ENCODE measurements at places on chromosomes 5 and 9.

DNA sequence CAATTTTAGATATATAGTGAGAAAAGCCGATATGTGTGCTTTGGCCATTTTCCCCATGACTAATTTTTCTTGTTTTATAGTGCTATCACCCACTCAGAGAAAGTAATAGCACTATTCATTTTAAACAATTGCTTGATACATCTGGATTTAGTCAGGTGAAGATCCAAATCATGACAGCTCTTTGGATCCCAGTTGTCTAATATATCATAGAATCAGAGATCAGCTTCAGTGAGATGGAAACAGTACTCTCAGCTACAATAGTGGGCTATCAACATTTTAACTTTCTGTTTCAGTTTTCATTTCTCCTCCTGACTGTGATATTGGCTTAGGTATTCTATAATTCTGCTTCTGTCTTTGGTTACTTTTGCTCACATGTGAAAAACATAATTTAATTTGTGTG is 38.7 kb downstream of the VCAN start:
- no peak for DNase-seq

GRCh38 chr5:159092972-159093371 is 6.7 kb downstream of the EBF1 start:
- no peak for DNase-seq

GRCh38 chr5:609506-609905 is 2.6 kb upstream of the CEP72 start:
- no peak for DNase-seq

DNA sequence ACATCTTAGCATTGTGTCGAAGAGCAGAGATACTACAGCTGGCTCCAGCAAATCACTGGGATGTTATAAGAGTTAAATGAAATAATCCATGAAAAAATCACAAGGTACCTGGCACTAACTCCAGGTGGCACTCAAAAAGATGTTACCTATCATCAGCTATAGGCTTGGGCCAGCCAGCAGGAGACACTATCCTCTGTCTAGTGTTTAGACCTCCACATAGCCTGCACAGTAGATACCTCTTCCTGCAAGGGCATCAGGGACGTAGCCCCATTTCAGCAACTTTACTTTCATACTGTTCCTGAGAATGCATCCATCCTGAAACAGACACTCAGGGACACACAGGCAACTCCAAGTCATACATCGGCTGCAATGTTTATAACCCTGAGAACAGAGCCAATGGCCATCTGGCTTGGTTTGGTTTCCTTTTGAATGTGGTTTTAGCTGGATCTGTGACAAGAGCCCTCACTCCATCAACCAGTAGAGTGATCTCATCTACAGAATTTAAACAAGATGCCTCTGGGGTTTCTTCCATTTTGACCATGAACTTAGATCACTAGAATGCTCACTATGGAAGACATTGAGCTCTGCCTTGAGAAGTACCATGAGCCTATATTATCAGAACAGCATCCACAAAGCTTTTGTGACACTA is 69.9 kb downstream of the TLE1 start:
- no peak for DNase-seq

DNA sequence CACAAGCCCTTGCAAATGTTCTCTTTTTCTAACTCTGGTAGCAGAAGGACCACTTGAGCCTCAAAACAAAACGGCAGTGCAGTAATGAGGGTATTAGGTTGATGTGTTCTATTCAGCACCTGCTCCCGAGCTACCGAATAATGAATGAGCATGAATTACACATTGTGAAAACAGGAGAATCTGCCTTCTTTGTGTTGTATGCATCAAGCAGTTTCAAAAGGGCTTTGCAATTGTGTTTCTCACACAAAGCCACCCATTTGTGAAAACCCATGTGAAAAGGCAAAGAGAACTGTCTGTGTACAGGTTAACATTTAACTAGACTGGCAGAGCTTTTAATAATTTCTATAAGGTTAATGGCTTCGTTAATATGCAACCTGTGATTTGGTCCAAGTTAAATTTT is 97.8 kb downstream of the STK32A start:
- no peak for DNase-seq

GRCh38 chr9:96858018-96858573 is 3.8 kb upstream of the ZNF782 start:
- no peak for DNase-seq

DNA sequence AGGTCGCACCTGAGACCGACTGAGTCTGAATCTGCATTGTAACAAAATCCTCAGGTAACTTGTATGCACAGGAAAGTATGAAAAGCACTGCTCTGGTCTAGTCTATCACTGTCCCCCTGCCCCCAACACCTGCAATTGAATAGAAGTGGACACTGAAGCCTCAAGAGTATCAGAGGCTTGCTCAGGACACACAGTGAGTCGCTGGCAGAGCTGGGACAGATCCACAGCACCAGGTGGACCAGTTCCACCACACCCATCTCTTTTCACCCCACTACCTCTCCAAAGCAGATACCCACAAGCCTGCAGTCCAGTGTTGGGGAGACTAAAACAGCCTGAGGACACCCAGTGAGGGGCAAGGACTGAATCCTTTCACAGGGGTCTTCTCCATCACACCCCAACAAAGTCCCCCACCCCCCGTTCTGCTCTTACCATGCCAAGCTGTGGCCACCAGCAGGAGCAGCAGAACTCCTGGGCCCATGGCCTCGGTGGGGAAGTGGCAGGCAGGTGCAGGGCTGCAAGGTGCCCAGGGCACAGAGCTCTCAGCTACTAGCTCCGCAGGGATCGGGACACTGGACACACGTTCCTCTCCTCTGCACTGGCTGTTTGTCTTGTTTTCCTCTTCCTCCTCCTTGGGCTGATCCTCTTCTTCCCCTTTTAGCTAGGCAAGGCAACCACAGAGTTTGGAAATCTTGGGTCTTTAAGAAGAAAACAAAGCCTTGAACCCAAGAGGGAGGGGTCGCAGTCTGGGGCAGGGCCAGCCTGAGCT is at the start of gene CSF1R:
CSF1R (minus strand) TSS at position 605 of the 766 bp plus-strand sequence; CDS start at position 478, 127 bp downstream.
- no peak for DNase-seq

DNA sequence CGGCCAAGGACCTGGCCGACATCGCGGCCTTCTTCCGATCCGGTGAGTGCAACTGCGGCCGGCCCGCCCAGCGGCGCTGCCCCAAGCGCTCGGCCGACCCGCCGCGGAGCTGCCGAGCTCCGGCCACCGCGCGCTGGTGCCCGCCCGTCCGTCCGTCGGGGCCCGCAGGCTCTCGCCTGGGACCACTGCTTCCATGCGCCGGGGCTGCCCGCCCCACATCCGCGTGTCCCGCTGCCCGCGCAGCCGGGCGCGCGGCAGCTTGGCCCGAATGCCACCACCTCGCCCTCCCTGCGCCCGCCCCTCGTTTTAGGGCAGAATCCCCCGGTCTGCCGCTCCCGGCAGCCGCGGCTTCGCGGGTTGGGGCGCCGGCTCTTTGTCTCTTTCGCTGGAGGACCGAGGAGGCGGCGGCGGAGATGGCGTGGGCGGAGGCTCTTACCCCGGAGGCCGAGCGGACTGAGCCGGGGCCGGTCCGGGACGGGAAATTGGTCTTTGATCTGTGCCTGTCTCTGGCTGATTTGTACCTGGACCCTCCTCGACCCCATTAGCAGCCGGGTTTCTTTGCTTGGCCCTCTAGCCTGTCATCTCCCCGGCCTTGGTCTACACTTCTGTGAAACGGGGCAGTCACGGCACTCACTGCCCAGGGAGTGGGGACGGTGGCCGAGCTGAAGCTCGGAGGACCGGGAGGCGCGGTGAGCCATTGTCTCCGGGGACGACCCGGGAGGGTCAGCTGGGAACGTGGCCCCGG is 871 bp downstream of the TRIO start:
- peak; percentile 11 for DNase-seq

DNA sequence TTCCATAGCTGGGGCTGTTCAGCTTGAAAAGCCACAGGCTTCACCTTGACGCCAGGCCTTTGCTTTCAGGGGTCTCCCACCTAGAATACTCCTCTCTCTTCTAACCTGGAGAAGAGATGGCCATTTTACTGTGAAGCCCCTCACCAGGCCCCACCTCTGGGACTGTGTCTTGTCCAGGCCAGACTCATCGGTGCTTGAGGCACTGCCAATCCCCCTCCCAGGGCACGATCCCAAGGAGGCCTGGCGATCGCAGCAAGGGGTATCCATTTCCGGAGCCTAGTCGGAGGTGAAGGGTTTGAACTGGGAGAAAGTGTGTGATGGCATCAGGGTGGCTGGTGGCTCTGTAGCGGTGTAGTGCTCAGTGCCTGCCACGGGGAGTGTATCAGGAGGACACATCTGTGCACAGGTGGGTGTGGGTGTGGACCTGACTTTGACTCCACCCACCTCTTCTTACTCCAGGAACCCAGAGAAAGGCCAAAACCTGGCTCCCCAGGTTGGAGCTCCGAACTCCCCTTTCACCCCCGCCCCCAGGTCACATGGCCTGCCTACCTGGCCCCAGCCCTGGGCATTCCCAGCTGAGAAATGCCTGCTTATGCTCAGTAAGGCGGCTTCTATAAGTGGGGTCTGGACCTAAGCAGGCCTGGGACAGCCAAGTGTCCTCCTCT is 27.4 kb upstream of the ENHO start:
- DNase-seq: no peak

GRCh38 chr9:9747787-9748186 is 865.0 kb downstream of the PTPRD start:
- no peak for DNase-seq

- no peak for DNase-seq
These were observed 560.2 kb upstream of the CDH9 start for GRCh38 chr5:27598576-27598975.

GRCh38 chr5:148437249-148437648 is 53.5 kb downstream of the FBXO38 start:
- DNase-seq: no peak

DNA sequence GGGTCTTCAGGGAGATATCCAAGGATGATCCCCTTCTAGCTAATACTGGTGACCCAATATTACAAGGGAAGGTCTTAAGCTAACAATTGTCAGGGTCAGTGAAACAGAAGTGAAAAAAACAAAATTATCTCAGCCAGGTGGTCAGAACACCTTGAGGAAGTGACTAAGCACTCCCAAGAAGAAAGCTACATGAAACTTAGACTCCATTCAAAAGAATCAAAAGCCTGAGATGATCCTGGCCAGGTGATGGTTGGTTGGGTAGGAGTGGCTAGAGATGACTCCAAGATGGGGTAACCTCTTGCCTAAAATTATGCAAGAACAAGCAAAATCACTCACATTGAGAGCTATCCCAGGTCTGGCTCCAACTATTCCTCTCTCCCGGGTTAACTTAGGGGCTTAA is 5.4 kb downstream of the VCP start:
- no peak for DNase-seq

DNA sequence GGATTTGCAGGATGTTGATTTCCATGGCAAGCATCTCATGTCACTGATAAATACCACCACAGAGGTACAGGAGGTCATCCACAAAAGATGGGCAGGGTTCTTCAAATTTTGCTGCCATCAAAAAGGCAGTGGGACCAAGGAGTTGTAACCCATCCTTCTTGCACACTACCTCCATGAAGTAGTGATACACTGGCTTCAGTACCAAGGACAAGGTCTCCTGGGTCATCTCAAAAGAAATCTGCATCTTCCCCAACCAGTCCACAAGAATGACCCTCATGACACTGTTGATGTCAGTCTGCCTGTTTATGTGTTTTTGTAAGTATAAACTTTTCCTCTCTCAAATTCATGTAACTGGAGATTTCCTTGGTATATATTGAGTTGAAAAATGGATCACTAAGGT is 298.2 kb downstream of the CDH9 start:
- no peak for DNase-seq

DNA sequence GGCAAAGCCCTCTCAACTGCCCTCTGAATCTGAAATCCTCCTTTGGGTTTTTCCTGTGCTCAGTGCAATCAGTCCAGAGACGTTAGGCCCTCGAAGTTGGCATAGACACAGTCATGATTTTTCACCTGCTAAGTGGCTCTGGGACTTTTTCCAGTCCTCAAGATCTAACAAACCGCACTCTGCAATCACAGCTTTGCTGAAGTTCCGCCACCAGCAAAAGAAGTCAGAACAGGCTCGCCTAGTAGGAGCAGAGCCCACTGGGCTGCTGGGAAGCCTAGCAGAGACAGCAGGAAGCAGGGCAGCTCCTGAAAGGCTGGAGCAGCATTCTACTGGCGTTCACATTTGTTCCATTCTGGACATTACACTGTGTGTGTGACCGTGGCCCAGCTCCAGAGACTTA is 222.8 kb upstream of the KIF2A start:
- DNase-seq: no peak

GRCh38 chr5:40790947-40791593 is 7.1 kb downstream of the PRKAA1 start:
- no peak for DNase-seq

DNA sequence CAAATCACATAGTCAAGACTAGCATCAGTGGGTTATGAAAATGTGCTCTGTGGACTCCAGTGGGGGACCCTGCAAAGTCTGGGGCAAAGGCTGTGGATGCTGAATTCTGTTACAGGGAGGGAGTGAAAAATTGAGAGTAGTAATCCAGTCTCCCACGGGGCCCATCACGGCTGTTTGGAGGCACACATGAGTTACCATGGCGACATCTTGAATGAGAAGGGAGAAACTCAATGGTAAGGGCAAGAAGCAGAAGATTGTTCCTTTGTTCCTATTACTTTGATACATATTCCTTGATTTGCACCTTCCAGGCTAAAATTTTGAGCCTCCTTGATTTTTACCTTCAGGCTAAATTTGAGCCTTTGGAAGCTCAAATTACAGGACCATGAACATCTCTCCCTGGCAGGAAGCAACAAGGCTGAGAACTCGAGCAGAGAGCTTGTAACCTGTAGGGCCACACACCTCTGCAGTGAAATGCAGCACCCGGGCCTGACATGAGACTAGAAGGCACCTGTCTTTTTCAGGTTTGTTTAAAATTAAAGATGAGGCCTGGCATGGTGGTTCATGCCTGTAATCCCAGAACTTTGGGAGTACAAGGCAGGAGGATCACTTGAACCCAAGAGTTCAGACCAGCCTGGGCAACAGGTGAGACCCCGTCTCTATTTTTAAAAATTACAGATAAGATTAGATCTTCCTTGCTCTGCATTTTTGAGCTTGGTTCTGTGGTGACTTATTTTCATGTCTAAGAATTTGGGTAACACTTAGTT is 31.0 kb upstream of the ZFR start:
- DNase-seq: no peak

GRCh38 chr5:130546211-130546610 is 618.8 kb downstream of the HINT1 start:
- no peak for DNase-seq

DNA sequence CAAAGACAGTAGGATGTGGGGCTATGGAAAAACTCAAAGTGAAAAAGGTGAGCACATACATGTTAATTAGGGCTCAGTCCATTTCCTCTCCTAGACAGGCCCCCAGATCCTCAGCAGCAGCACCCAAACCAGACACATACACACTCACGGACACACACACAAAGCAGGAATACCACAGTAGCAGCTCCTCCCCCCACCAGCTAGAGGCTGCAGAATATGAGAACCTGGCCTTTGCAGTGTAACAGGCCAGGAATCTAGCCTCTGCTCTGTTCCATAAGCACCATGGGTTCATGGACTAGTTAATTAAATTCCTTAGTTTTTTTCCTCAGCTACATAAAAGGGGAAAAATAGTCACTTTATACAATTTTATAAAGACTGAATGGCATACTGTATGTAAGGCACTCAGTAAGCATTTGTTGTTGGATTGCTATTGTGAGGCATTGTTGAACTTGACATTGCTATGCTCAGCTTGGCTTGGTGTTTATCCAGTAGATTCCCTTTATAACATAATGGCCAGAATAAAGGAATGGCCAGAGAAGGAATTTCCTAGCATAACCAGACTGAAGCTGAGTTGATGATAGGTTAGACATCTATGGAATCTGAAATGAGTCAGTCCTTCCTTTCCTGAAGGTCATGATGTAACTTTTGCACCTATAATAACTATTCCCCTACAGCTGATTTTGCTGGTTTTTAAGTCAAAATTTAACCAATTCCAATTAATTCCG is 186.8 kb downstream of the SEMA5A start:
- DNase-seq: no peak
